ENCODE measurements at places on chromosomes 6 and 20.

- DNase-seq, result no peak
Observed at GRCh38 chr6:47634210-47635047, 64.0 kb upstream of the ADGRF4 start.

GRCh38 chr6:40413239-40413638, 173.9 kb downstream of the LRFN2 start:
- DNase-seq, result no peak

DNA sequence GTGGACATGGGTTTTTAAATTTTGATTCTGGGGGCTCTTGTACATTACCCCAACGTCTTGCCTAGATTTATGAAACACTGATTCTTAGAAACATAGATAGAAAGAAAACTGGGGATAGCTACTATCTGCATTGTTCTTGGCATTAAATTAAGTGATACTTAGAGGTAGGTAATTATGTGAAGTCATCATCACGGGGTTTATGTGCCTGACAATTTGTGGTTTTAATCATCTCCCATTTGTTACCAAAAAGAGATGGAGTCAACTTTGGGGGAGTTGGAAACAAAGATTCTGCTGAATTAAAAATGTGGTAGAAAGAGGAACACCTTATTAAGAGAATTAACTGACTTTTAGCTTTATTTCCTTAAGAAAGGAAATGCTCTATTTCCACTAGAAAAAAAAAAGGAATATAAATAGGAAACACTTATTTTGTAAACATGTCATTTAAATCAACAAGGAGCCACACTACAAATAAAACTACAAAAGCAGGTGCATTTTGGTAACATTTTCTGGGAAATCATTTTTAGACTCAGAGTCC, 5.6 kb downstream of the TNFAIP3 start:
- no peak for DNase-seq

DNA sequence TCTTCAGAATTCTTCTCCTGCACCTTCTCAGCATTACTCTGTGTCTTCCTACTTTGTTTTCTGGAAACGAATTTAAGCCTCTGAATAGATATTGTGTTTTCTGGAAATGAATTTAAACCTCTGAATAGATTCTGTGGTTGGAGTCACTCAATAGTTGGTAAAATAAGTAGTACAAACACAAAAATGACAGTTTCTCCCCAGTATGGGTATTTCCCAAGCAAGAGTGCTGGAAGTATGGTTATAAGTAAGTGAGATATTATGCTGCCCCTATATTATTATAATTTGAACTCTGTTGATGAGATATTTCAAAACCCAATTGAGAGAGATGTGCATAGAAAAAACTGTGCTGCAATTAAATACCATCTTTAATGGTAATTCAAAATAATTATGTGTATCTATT, 94.9 kb downstream of the TINAG start:
- no peak for DNase-seq

DNA sequence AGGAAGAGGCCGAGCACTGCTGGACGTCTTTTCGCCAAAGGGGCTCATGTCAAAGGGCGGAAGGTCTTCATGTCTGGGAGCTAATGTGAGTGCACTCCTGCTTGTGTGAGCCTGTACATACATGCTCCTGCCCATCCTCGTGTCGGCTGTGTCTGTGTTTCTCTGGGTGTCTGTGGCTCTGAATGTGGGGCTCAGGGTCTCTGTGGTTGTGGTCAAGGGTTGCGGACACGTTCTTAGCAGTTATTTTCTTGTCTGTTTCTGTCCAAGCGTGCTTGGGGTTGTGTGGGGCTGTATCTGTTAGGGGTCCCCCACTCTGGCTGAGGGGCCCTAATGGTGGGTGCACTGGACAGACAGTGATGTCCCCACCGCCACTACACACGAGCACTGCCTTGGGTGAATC, 2.9 kb downstream of the AVP start:
- DNase-seq, result no peak

GRCh38 chr20:23826541-23827021, at the start of gene CST2:
Gene CST2, minus strand, starts transcription at chr20:23826729. Its CDS starts 69 bp downstream, at chr20:23826660.
- DNase-seq, result no peak

All from kidney capillary endothelial cell (primary cell).